Occipital lobe (tissue), 3 donors: ENCODE measurements at places on chromosomes 3 and 15. TPM values are rescaled to one million over a fixed set of nuclear protein-coding genes. Genes with fewer than 3 reads are reported as not detected.

DNA sequence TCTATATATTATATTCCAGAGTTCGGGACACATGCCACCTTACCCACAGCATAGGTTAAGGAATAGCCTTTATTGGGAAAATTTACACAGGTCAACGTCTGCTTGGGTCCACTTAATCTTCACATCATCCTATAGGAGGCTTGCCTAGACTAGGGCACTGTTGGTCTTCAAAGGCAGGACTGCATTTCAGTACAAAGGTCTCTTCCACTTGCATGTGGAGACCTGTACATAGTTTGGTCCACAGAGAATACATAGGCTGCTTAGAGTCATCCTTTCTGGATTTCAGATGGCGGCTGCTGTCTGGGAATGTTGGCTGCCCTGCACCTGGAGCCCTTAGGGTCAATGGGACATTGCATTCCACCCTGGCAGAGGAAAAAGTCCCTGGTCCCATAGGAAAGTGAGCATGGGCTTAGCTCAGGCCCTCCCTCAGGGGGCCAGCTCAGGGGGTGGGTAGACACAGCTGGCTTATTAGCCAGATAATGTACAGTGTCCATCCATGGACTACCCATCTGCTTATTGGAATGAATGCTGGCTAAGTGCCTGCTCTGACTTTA, 75.3 kb upstream of the TGFBR2 start:
- DNase-seq: no peak

DNA sequence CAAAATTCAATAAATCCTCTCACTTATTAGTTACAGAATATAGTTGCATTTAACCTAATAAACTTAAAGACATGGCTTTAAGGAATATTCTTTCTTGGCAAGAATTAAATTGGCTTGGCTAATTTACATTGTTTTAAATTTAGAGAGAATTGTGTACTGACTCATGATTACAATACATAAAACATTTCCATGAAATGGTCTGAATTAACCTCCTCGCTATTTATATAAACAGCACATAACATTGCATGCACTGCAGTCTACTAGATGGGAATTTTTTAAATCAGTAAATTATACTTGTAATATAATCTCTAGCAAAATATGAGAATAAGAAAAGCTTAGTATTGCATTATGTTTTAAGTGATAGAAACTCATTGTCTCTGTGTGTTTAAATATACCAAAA, 268.9 kb downstream of the SHOX2 start:
- DNase-seq: no peak

- DNase-seq: no peak
Observed at GRCh38 chr3:13535905-13536304, 13.0 kb upstream of the FBLN2 start.

- no peak for DNase-seq
Observed at GRCh38 chr15:44616974-44617373, 46.5 kb downstream of the SPG11 start.

DNA sequence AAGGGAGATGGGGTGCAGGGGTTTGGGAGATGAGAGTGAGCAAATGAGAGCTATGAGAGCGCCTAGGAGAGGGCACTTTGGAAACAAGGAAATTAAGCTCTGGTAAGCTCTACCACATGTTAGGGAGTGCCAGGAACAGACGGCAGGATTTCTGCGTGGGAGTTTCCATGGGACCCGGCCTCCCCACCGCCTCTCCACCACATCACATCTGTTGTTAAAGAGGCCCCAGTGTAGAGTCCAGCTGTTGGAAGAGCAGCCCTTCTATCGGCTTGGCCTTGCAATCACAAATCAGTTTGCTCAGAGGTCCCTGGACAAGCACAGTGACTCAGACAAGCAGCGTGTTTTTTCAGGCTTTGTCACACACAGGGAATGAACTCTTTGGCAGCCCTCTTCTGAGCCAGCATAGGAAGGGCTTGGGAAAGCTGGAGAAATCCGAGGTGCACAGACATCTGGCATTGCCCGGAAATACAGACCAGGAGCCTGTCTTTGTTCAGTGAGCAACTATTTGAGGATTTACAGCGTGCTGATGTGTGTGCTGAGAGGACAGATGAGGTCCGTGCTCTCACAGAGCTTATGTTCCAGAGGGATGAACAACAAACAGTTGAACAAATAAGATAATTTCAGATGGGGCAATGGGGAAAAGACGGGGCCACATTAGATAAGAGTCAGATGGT, 370.6 kb upstream of the PROK2 start:
- DNase-seq: peak; percentile 58

GRCh38 chr3:53777468-53777867, 68.8 kb downstream of the CHDH start:
- no peak for DNase-seq

GRCh38 chr3:120025520-120025919, 68.7 kb downstream of the GSK3B start:
- DNase-seq: no peak

- no peak for DNase-seq
Observed at GRCh38 chr3:3902161-3902560, 102.9 kb downstream of the LRRN1 start.

DNA sequence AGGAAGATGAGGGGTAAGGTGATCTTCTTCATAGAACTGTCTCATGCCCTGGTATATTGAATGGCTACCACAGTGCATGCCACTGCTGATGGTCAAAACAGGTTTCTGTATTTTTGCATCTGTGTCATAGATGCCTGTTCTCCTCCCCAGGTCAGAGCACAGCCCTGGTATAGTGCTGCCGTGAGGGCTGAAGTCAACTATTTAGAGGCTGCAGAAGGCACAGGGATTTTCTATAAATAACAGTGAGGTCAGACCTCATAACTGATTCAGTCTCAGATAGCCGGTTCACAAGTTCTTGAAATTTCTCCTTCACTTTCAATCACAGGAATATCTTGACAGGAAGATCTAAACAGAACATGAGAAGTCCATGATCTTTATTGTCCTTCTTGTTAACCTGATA, 99.2 kb upstream of the NUDT16 start:
- no peak for DNase-seq

GRCh38 chr3:13579063-13579462, 30.1 kb downstream of the FBLN2 start:
- no peak for DNase-seq

CAMK1 gene
- 56.1 TPM for total RNA-seq

MAP1A gene
- total RNA-seq: 35.7 TPM

RLBP1 gene
- 2.3 TPM for total RNA-seq

BOC gene
- 11.2 TPM for total RNA-seq

LSG1 gene
- total RNA-seq: 42.4 TPM

HYAL1 gene
- total RNA-seq: 0.16 TPM

ANKUB1 gene
- 0.78 TPM for total RNA-seq

CNTN3 gene
- total RNA-seq: 16.2 TPM

LRRC28 gene
- 40.2 TPM for total RNA-seq

MYZAP gene
- total RNA-seq: 1.1 TPM

RETNLB gene
- total RNA-seq: not detected

CCR8 gene
- not detected for total RNA-seq

CRYGS gene
- total RNA-seq: 1.6 TPM
